Stimulated activated CD8-positive, alpha-beta memory T cell treated with anti-CD3 and anti-CD28 coated beads, Interleukin-7, amount 100 ng/mL, for 1 hour (primary cell): ENCODE measurements at places on chromosomes 1 and 21.

DNA sequence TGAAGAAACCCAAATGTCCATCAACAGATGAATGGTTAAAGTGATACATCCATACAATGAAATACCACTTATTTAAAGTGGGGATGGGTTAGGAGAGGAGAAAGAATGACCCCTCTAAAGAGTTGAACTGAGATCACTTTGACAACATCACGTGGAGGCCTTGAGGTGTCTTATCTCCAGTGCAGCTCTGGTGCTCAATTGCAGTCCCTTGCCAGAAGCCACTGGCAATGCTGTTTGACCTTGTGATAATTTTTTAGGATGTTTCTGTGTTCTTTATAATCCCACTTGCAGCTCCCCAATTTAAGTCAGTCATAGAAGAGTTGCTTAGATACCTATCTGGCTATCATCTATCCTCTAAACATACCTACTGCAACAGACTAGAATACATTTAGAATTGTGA lies 167.6 kb downstream of the ZNF648 start:
- no peak for DNase-seq

DNA sequence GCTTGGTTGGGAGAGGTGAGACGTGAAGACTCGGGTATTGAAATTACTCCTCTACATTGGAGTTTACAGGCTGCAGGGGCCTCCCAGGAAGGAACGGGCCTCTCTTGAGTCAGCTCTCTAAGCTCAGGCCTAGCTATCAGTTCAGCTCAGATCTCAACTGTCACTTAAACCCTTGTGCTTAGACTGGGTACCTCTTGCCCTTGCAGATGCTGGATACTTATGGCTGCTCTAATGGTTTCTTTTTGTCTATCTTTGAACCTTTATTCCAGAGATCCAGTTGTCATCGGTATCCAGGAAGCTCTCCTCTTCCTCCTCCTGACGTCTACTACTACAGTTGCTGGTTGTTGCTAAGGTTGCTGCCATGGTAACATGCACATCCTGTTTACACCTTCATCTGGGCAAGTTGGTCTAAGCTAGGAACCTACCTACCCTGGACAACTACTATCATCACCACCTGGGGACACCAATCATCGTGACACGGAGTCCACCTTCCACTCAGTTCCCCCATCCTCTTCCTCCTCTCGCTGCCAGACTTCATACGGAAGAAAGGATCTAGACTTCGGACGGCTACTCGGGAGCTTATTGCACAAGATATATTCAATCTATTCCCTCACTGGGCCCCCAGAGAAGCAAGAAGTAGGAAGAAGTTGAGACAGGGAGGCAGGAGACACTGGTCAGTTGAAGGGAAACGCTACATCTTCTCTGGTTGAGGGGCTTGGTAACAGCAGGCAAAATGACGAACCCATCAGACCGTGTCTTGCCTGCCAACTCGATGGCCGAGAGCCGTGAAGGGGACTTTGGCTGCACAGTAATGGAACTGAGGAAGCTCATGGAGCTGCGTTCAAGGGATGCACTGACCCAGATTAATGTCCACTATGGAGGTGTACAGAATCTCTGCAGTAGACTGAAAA lies 56.1 kb downstream of the ATP2B4 start:
- DNase-seq, result no peak

GRCh38 chr1:114551400-114551799 lies 30.0 kb downstream of the BCAS2 start:
- DNase-seq, result no peak

GRCh38 chr1:56585985-56586384 lies 6.6 kb upstream of the PLPP3 start:
- DNase-seq, result no peak

GRCh38 chr1:79667848-79668696 lies 661.5 kb upstream of the ADGRL4 start:
- DNase-seq, result no peak

GRCh38 chr1:54460351-54460750 lies 54.2 kb upstream of the SSBP3 start:
- no peak for DNase-seq

- no peak for DNase-seq
Observed at GRCh38 chr1:49686107-49686506, 337.6 kb downstream of the AGBL4 start.

GRCh38 chr1:225467193-225468020 lies 39.6 kb upstream of the LBR start:
- peak; percentile 63 for DNase-seq

- no peak for DNase-seq
Observed at GRCh38 chr1:247465796-247466195, 7.9 kb upstream of the OR2B11 start.

GRCh38 chr1:17263936-17264335 lies 15.0 kb downstream of the PADI3 start:
- no peak for DNase-seq

DNA sequence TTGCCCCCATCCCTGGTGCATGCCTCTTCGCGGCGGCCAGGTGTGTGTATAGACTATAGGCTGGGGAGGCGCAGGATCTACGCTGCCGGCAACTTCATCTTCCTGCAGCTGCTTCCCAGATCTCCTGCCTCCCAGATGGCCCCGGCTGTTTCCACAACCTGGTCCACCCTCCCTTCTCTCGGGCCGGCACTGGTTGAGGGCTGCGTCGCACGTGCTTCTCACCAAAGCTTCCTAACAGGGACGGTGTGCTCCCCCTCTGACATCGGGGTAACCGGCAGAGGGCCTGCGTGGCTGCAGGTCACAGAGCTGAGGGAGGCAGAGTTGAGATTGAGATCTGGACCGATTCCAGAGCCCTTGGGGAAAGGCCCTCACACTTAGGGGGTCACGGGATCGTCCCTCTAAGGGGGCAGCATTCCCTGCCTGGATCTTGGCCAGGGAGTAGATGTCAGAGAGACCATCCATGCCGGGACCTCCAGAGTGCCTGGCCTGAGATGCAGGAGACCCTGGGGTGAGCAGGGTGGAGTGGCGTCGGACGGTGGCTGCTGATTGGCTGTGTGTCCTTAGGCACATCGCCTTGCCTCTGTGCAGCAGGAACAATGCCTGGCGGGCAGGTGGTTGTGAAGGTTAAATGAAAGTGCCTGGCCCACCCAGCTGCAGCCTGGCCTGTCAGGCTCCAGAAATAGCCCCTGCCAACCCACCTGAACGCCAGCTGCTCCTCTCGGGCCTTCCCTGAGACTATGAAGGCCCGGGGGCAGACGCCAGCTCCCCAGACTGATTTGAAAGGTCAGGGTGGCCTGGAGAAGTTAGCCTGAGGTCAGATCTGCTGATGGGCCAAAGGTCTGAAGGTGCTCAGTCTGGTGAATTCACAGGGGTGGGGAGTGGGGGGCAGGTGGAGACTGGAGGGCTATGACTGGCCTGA lies 6.1 kb upstream of the MASP2 start:
- no peak for DNase-seq

GRCh38 chr1:198253668-198254067 lies 96.9 kb downstream of the NEK7 start:
- DNase-seq, result no peak

- no peak for DNase-seq
Observed at GRCh38 chr1:108947871-108948525, 15.3 kb downstream of the CLCC1 start.

DNA sequence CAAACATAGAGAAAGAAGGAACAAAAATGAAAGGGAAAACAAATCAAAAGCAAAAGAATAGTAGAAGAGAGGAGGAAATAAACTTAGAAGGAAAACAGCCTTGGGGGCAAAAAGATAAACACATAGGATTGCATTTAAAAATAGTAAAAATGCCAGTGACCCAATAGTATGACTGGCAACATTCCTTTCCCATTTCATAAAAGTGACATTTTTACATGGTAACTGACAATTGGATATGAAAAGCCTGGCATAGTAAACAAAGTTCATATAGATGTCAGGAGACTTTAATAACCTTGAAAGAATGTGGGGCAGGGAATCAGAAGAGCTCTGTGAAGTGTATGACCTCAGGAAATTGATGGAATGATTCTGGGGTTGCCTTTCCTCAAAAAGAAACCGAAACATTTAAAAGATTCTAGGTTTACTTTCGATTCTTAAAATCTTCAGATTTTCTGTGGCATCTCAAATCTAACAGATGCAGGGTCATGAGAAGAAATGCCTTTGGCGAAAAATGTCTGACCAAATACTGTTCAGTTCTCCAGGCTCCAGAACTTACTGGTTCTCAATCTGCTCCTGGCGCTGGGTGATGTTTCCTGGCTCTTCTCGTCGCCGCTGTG lies 33.7 kb downstream of the SPTA1 start:
- no peak for DNase-seq

- no peak for DNase-seq
Observed at GRCh38 chr21:27257908-27258556, 291.1 kb upstream of the ADAMTS5 start.

GRCh38 chr21:42677339-42678321 lies 24.2 kb downstream of the PDE9A start:
- DNase-seq, result no peak

- no peak for DNase-seq
Observed at GRCh38 chr1:81670286-81670685, 130.4 kb upstream of the ADGRL2 start.

GRCh38 chr1:31708324-31708723 lies 4.5 kb upstream of the COL16A1 start:
- DNase-seq, result no peak

- DNase-seq, result no peak
Observed at GRCh38 chr1:15094056-15094455, 59.5 kb upstream of the TMEM51 start.

DNA sequence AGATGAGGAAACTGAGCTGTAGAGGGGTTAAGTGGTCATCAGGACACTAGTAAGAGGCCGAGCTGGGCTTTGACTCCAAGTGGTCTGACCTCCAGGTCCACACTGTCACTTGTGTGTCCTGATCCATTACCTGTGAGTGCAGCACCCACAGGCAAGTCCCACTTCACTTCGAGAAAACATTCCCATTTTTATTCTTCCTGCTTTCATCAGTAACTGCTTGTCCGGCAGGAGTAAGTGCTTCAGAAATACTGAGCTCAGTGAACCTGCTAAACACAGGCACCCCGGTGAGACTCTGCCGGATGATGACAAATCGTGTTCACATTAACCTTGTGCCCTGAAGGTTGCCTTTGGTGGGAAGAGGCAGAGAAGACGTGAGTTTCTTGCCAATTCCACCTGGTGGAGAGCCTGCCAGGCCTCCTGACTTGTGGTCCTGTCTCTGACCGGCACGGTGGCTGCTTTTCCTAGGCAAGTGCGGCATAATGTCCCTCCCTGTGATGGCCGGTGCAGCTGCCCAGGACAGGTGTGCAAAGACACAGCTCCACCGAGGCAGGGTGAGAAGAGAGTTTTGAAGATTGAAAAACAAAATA lies 29.4 kb downstream of the ZBTB18 start:
- DNase-seq, result no peak

- DNase-seq, result no peak
Observed at GRCh38 chr1:224080115-224080774, 33.7 kb upstream of the FBXO28 start.

DNA sequence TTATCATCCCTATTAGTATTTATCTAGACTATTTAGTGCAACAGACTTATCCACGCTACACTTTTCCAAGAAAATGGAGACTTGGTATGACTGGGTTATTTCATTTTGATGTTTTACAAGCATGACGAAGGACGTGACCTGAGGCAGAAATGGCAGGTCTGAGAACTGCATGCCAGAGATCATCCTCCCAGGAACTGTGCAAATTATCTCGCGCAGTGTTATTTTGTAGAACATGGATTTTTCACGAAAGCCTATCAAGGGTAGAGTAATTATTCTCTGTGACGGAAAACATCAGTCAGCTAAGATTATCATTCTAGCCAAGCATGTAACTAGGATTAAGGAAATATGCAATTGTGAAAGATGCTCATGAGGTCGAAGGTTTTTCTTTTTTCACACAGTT lies 361.5 kb upstream of the AJAP1 start:
- DNase-seq, result no peak

- DNase-seq, result no peak
Observed at GRCh38 chr1:9289711-9290485, 2.8 kb upstream of the SPSB1 start.

DNA sequence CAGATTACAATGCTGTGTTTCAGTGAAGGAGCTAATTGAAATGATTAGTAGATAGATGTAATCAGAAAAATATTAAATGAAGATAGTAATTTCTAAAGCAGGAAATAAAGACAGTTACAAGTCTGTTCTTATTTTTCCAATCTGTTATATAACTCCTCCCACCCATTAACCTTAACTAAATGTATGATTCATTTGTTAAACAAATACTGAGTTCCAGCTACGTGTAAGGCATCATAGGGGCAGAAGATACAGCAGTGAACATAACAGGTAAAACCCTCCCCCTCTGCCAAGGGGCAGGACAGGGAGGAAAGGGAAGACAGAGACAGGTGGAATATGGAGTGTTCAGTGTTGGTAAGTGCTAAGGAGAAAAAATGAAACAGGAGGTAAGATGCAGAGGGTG lies at the start of gene FAM177B:
TSS of gene FAM177B (plus strand) at position 231 of the 400 bp plus-strand sequence. CDS start 9,344 bp downstream, outside the sequence.
- no peak for DNase-seq

GRCh38 chr1:44460107-44460882 lies 55.2 kb downstream of the RNF220 start:
- DNase-seq, result no peak

DNA sequence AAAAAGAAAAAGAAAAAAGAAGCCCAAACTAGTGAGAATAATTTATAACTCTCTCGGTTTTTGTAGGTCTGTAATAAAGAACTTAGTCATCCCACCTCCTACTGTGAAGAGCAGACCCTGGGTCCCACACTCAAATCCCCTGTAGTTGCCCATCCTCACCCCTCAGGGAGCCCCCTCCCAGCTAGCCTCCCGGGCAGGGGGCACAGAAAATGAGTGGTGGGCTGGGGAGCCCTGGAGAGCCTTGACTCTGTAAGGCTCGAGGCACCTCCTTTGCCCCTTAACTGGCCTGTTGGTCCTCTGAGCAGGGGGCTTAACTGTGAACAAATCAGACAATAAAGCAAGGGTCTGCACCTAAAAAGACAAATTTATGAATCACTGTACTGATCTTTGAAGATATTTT lies 57.5 kb upstream of the PRKACB start:
- no peak for DNase-seq

DNA sequence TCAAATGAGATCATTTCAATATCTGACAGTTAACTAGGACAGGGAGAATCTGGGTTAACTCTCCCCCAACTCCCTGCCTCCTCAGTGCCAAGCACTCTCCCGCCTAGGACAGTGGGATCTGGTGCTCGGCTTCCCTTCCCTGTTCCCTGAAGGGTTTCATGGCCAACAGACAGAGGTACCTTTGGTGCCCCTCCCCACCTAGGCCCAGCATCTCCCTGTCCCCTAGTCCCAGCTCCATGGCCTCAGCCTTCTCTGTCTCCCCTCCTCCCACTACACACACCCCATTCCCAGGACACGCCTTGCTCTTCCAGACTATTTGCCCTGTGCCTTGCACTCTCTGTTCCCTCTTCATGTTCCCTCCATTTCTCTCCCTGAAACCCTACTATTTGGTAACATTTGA lies 77.1 kb downstream of the CD247 start:
- no peak for DNase-seq

DNA sequence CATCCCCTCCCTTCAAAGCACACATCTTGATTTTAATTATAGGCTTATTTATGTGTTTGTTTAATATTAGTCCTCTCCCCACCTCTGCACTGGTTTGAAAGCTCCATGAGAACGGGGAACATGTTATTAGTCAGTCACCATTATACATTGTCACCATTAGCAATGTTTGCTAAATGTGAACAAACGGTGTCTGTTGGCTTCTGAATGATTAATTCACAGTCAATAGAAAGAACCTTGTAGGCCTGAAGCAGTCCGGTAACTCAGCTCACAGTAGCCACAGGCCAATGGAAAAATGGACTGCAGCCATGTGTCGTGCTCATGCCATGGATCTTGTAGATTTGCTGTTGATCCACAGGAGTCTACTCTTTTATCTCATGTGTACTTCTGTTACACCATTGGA lies 49.7 kb upstream of the NHLH2 start:
- DNase-seq, result no peak
